Activated naive CD4-positive, alpha-beta T cell treated with anti-CD3 and anti-CD28 coated beads, Interleukin-2, amount 50 U/mL, for 72 hours (primary cell): ENCODE measurements at places on chromosomes 2 and 18. TPM values are rescaled to one million over a fixed set of nuclear protein-coding genes. Genes with fewer than 3 reads are reported as not detected.

GRCh38 chr18:250685-251084 lies 17.2 kb downstream of the THOC1 start:
- DNase-seq: no peak

GRCh38 chr2:4840791-4841190 lies 851.4 kb upstream of the SOX11 start:
- DNase-seq: no peak

DNA sequence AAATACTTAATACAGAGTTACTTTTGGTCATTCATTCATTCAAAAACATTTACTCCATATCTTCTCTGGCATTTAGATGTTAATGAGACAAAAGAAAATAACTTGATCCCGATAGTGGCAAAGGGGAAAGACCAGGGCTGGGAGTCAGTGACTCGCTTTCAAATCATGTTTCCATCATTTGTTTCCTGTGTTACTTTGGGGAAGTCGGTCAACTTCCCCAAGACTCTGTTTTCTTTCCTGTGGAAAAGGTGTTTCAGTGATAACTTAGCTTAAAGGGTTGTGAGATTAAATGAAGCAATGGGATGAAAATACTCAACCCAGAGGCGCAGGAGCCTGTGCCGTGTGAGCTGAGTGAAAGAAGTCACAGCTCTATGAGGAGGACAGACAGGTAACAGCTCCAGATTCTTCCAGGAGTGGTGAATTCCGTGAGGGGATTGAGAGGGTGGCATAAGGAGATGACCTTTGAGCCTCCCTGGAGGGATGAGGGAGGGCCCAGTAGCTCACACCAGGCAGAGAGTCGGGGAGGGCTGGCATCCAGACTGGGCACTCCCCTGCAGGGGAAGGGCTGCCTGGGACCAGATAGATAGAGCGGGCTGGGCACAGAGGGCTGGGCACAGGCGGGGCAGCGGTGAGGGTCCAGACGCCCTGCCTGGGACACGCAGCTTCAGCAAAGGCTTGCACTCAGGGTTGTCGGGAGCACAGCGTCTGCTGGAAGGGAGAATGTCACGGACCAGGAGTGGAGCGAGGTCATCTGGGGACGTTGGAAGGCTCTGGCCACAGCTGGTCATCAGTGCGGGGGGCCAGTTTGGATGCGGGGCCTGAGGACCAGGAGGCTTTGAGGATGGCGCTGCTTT lies 70.1 kb downstream of the TSHZ1 start:
- DNase-seq: no peak

DNA sequence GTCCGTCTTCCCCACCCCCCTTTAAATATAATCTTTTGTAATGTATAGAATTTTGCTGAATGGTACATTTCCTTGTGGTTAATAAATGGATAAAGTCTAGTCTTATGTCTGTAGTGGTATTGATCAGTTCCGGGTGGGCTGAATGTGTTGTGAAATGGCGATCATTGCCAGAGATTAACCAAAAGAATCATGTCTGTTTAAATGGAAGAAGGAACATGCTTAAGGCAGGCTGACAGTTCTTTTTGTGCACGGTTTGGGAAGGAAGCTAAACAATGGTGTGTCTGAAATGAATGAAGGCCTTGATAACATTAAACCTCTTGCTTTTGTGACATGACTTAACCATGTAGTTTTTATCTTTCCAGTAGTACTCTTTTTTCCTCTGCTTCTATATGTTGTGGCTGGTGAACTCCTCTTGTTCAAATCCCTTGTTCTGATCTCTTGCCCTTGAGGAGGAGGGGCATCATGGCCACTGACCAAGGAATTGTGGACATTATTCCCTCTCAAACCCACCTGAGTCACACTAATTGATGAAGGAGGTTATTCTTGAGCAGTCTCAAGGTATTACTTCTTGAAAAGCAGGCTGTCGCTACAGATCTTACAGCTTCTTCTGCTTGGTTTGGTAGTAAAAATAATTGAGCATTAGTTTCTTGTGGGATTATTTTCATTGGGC lies 1.7 kb downstream of the ACVR2A start:
- DNase-seq: no peak

GRCh38 chr2:74495440-74495839 lies 4.0 kb downstream of the LBX2 start:
- DNase-seq: no peak

RNF125 gene
- total RNA-seq: 12.0 TPM

DCDC2C gene
- total RNA-seq: not detected

DNA sequence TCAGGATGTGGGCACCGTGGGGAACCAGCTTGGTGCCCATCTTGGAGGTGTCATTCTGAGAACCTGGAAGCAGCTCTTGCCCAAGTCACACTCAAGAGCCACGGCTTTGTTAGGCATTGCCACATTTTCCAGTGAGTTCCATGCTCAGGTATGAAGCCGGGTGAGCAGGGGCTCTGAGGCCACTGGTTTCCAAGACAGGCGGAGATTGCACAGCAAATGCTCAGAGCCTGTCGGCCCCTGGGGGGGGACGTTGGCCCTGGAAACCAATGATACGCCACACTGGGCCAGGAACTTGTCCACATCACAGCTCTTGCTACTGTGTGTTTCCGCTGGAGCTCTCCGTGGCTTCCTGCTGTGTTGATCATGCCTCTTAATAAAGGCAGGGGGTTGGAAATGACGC lies 52.5 kb upstream of the SALL3 start:
- DNase-seq: no peak

SCYGR5 gene
- total RNA-seq: not detected

DNA sequence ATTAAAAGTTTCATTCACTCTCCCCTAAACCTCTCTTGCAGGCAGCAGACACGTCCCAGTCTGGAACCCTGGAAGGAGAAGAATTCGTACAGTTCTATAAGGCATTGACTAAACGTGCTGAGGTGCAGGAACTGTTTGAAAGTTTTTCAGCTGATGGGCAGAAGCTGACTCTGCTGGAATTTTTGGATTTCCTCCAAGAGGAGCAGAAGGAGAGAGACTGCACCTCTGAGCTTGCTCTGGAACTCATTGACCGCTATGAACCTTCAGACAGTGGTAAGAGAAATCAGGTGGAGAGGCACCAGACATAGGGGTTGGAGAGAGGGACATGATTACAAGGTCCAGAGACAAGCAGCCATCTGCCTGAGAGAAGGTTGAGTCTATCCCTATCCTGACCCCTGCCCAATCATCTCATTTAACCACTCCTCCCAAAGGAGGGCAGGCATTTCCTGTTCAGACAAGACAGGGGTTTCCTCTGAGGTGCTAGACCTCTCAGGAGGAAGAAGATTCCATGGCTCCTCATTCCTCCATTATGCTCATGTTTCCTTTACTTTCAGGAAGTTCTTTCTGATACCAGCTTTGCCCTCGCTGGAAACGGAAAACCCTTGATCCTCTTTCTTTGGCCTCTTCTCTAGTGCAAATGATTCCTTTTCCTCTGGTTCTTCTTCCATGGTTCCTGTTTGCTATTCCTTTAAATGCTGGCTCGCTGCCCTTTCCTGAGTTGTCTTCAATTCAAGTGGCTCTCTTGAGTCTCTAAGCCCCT lies 15.1 kb downstream of the PLCD4 start:
- no peak for DNase-seq

GRCh38 chr18:34590503-34590902 lies 119.6 kb upstream of the DTNA start:
- no peak for DNase-seq

DNA sequence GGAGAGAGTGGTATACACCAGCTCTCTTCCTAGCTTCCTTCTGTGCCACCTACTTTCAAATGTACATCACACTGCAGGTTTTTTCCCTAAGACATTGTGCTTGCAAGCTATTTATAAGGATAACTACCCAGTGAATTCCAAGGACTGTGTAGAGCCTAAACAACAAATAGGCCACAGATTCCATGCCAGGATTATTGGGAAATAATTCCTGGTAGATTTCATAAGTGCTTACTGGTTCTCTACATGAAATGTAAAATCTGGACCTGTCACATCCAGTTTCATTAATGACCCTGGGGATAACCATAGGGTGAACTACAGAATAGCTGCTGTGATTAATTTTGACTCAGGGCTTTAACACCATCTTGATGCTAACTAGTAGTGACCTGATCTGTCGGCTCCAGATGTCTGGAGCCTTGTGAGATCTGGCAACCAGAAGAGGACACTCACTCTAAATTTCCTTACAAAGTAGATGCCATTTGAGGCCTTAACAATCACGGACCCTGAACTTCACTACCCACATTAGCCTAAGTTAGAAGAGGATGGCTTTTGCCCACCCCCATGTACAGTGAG lies 34.3 kb upstream of the LGALSL start:
- DNase-seq: no peak

DNA sequence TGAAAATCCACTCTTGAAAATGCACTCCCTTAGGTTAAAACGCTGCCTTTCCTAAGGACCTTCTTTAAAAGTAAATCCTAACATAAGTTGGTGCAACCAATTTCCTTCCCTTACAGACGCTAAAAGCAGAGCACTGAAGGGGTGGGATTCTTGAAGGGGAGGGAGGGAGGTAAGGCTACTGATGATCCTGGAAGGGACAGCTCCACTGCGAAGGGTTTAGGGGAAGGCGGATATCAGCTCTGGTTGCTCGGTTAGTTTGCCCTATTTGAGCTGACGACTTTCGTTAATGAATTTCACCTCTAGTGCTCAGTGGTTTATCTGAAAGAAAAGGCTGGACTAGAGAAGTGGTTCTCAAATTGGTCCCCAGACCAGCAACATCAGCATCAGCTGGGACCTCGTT lies 49.7 kb upstream of the SIGLEC15 start:
- no peak for DNase-seq

DNA sequence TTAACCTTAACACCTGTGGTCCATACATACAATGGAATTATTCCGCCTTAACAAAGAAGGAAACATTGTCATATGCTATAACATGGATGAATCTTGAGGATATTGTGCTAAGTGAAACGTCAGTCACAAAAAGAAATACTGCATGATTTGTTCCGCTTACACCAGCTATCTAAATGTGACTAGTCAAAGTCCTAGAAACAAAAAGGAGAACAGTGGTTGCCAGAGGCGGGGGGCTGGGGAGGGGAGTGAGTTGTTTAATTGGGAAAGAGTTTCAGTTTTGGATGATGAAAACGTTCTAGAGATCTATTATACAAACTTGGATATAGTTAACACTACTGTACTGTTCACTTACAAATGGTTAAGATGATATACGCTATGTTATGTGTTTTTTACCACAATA lies 72.0 kb downstream of the SPRED2 start:
- no peak for DNase-seq

DNA sequence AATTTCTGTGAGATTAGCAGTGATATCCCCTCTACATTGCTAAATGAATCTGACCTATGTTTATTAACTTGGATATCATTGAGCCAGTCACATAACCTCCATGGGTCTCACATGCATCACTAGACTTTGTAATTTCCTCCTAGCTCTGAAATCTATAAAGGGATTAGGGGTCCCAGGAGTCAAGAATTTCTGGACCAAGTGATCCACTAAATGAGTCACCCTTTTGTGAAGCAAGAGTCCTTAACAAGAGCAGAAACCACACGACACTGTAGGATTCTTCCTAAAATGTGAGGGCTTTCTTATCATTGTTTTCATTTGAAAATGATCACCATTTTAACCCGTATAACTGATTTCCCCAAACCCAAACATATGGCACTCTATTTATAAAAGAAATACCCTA lies 90.3 kb downstream of the DHRS9 start:
- no peak for DNase-seq

DNA sequence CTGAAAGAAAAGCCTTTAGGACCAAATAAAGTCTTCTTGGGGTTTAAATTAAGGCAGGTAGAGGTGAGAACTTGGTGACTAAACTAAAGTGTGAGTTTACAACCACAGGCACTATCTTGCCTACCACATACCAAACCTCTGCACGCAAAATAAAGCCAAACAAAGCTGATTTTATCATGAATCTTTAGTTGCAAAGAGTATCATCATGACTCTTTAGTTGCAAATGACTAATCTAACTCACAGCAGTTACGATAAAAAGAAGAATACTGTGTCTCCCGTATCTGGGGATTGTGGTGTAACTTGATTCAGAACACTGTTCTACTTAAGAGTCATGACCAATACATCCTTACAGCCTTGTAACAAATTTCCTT lies 11.2 kb downstream of the CFAP210 start:
- no peak for DNase-seq

DNA sequence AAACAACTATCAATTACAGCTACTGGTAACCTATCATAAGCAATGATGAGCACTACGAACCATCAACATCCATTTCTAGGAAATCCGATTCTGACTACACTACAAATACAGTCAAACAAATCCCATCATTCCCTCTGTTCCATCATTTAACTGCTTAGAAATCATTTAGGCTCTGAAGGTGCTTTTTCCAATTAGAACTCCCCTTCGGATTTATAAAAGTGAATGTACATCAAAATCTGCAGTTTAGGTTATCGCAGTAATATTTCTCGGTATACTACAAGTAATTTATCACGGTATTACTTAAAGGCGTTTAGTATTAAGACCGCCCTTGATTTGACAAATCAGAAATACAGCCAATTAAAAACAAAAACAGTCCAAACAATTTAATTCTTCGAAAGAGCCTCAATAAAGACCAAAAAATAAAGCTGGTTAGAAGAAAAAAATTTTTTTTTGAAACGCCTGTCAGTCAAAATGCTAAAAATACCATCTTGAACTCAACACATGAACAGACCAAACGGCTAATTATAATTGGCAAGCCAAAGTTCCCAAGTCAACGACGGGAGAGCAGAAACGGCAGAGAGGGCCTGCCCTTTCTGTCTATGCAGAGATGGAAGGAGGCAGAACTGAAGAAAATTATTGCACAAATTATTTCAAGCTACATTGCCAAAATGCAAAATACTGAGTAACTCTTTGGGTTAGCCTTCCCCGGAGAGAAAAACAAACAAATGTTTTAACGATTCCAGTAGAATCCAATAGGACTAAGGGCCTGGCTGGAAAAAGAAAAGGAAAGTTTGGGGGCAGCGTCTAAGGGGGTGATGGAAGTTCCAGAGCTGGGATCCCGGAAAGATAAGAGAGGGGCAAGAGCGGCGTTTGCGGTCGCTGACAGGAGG lies 1.2 kb downstream of the VPS54 start:
- DNase-seq: no peak

DNA sequence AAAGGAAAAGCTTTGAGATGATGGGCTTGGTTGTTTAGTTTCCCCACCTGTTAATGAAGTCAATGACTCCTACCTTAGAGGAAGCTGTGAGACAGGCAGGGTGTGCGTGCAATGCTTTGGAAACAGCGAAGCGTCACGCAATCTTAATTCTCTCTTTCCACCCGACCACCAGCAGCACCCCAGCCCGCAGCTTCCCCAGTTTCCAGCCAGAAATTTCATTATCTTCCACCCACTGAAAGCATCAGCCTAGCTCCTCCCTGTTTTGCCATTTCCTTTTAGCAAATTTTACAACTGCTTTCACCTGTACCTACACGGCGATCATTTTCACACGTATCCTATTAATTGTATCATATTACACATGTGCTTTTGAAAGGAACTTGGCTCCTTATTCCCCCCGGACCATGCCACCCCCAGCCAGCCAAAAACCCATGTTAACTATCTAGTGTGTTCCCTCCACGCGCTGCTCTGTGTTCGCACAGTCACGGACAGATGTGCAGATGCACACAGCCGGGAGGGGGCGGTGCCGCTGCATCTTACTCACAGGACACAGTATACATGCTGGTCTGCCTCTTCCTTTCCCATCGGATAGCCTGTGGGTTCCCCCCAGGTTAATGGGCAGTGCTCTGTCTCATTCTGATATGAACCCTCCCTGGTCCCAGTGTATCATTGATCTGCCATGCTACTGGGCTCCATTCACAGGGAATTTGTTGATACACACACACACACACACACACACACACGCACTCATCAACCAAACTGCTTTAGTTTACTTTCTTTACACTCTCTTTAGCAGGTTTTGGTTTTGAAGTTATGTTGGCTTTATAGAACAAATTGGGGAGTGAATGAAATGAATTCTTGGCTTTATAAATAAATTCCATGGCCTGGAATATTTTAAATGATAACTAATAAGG lies 22.4 kb downstream of the CYP27C1 start:
- peak; percentile 64 for DNase-seq

- DNase-seq: no peak
Observed at GRCh38 chr2:152343426-152343825, 8.5 kb downstream of the FMNL2 start.
